Stimulated activated CD4-positive, alpha-beta T cell treated with anti-CD3 and anti-CD28 coated beads, Interleukin-2, amount 100 ng/mL, for 24 hours (primary cell): ENCODE measurements at places on chromosomes 12 and 14.

DNA sequence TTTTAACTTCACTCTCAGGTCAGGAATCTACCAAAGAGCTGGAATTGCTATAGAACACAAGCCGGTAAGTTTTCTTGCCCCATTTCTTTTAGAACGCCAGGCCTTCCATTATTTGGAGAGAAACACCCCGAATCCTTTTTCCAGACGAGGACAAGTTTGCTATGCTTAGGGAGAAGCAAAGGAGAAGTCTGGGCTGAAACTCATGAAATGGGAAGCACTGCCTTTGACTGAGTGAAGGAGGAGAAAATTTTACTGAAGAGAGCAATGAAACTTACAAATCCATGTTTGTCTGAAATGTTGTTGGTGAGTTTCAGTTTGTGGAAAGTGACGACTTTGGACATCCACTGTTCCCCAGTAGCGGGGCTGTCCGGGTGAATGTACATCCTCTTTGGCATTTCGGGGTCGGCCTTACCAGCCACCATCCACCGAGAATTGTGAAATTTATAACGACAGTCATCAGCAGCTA lies 3.3 kb downstream of the TBX3 start:
- DNase-seq, result no peak

DNA sequence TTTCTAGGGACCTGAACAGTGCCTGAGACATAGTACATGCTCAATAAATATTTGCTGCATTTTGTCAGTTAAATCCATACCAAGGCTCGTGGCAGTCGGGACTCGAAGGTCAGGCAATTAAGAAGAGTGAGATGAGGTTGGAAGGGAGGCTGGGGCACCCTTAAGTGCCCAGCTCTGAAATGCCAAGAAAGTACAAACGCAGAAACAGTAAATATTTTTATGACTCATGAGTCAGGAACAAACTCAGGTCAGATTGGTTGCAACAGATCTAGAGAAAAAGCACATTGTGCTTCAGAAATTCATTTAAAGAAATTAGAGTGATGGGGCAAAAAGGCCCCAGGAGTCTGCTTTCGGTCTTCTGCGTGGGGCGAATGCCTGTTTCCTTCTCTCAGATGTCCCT lies 83.0 kb upstream of the FZD10 start:
- DNase-seq, result no peak

DNA sequence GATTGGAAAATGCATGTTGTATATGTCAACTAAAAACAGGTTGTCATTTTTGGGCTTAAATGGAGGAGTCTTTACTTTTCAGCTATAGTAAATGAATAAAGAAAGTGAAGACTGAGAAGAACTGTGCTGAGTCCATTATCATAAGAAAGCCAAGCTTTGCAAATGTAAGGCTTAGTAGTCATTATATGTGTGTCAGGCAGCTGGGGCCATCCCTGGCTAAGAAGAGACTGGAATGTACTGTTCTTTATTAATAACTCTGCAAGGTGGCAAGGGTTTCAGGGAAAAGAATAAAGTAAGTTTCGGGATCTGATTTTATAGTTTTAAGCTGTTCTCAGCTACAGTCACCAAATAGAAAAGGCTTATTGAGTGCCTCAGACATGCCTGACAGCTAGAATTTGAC lies 48.7 kb downstream of the SRGAP1 start:
- DNase-seq, result no peak

GRCh38 chr14:42222924-42223471 lies 616.3 kb downstream of the LRFN5 start:
- no peak for DNase-seq

DNA sequence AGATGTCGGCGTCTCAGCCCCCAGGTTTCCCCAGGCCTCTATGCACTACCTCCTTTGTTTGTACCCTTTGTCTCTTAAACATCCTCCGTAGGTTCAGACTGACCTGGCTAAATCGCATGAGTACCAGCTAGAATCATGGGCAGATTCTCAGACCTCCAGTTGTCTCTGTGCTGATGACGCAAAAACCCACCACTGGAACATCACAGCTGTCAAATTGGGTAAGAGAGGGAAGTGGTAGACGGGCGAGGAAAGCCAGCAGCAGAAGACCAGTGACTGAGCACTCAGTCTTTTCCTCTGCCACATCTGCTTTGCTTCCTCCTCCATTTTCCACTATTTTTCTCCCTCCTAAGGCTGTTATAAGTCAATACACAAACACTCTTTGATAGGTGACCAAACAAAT lies 29.7 kb downstream of the A2ML1 start:
- no peak for DNase-seq

- peak; percentile 21 for DNase-seq
These were observed 29.7 kb upstream of the NR2C1 start for GRCh38 chr12:95102916-95103671.

GRCh38 chr14:36768638-36769337 lies 107.1 kb downstream of the PAX9 start:
- DNase-seq, result no peak

GRCh38 chr12:51067771-51068170 lies 15.6 kb downstream of the CSRNP2 start:
- DNase-seq, result no peak

DNA sequence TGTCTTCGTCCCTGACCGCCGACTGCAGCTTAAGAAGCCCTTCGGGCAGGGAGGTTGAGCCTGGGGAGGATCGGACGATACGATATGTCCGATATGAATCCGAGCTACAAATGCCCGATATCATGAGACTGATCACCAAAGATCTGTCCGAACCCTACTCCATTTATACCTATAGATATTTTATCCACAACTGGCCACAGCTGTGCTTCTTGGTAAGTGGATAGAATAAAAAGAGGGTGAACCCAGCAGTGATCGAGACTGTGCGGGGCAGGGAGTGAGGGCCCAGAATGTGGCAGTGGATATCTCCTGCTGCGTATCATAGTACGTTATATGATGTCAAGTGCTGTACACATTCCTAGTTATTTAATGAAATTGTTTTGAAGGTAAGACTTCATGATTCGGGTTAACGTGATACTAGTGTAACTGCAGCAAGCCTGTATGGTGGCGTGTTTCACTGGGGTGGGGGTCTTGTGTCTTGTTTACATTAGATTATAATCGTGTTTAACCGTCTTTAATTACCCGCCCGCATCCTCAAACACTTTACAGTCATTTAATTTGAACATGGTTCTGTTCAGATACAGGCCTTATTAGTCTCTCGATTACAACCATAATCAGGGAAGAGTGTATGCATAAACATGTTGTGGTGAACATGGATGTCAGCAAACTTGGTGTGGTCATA lies 1.3 kb downstream of the NAA30 start:
- DNase-seq, result no peak

GRCh38 chr14:55803873-55804553 lies 224.0 kb downstream of the KTN1 start:
- no peak for DNase-seq

GRCh38 chr12:88142610-88142991 lies 494 bp downstream of the TMTC3 start:
- peak; percentile 41 for DNase-seq

DNA sequence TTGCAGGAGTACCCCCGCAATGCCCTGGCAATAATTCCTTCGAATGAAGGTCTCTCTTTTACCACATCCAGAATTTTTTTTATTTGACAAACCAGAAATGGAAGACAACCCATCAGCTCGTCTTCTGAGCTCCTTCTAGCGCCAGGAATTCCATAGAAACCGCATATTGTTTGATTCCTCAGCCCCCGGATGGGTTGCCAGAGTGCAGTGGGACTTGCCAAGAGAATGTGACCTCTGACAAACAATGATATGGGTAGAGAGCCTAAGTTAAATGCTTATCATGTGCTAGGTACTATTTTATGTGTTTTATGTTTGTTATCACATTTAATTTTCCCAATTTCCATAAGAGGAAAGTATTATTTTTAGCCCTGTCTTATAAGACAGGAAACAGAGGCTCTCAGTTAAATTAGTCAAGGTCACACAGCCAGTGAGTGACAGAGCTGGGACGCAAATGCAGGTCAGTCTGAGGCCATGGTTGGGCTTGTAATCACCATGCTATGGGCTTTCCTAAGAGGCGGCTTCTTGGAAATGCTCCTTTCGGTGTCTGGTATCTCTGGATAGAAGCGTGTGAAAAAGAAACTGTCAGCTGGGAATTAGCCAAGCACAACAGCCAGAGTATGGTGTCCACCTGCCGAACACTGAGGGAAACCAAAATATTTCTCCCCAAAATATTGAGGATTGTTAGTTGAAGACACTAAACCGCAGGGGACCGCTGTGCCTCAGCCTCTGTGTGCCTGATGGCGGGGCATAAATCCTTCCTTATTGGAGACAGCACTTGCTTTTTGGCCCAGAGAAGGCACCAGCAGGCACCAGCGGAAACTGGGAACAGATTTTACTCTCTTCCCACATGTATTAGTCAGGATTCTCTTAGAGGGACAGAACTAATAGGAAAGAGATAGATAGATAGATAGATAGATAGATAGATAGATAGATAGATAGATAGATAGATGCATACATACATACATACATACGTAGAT lies 29.4 kb upstream of the ETFBKMT start:
- DNase-seq, result no peak

DNA sequence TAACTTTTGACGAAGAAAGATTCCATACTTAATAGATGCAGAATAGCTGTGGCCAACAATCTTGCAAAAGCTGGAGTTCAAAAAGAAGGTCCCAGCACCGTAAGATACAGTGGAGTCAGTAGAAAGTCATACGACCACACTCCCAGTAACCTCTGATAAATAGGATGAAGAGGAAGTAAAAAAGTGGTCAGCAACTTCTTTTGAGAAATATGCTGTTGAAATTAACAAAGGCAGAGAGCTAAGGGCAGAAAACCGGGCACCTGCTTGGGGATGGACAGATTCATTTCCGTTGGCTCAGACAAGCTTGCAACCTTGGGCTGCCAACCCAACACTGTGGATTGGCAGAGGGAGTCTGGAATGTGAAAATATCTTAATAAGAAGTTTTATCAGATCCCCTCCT lies 40.0 kb downstream of the BTG1 start:
- DNase-seq, result no peak

- DNase-seq, result no peak
These were observed 439.7 kb downstream of the ADAMTS20 start for GRCh38 chr12:43112101-43112920.

GRCh38 chr12:56193025-56193578 lies 3.8 kb upstream of the SMARCC2 start:
- peak; percentile 81 for DNase-seq

GRCh38 chr12:29343022-29343799 lies 37.8 kb downstream of the ERGIC2 start:
- DNase-seq, result no peak

GRCh38 chr14:93543766-93544165 lies 113.0 kb downstream of the UNC79 start:
- no peak for DNase-seq

GRCh38 chr14:104317492-104317805 lies 179.1 kb downstream of the KIF26A start:
- DNase-seq, result no peak

- peak; percentile 20 for DNase-seq
These were observed at the start of gene IL31 for GRCh38 chr12:122174155-122174845. TSS of gene IL31 (minus strand) at chr12:122174221. CDS start at chr12:122174172, 49 bp downstream.

- no peak for DNase-seq
These were observed 37.8 kb downstream of the MYO1H start for GRCh38 chr12:109385339-109386058.

DNA sequence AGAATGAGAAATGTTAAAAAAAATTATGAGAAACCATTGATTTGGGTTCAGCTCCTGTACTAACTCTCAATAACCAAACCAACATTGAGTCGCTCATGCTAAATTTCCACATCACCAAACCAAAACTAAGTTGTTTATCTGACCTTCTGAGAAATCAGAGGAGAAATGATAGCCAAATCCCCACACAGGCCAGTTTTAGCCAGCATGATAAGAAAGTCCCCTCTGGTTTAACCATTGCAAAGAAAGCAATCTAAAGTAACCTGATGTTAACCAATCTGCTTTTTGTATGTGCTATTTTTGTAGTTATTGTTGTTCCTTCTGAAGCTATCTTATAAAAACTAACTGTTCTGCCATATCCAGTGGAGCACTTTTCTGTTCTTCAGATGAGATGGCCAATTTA lies 599.7 kb downstream of the SLC16A7 start:
- no peak for DNase-seq

- DNase-seq, result no peak
These were observed 22.2 kb upstream of the CCND2 start for GRCh38 chr12:4251216-4251891.

- no peak for DNase-seq
These were observed 545 bp upstream of the GALNT9 start for GRCh38 chr12:132329720-132330548.

GRCh38 chr12:75739912-75740311 lies 228.5 kb upstream of the KRR1 start:
- DNase-seq, result no peak

GRCh38 chr12:82223426-82223825 lies 134.8 kb downstream of the CCDC59 start:
- DNase-seq, result no peak
